ENCODE measurements at places on chromosomes 13 and 19.

- no peak for DNase-seq
These were observed 198.0 kb downstream of the UQCRFS1 start for GRCh38 chr19:29014857-29015436.

- DNase-seq = no peak
These were observed 57.8 kb downstream of the ZC3H13 start for GRCh38 chr13:45994752-45995151.

- no peak for DNase-seq
These were observed 87.6 kb downstream of the IRS2 start for GRCh38 chr13:109698779-109699178.

DNA sequence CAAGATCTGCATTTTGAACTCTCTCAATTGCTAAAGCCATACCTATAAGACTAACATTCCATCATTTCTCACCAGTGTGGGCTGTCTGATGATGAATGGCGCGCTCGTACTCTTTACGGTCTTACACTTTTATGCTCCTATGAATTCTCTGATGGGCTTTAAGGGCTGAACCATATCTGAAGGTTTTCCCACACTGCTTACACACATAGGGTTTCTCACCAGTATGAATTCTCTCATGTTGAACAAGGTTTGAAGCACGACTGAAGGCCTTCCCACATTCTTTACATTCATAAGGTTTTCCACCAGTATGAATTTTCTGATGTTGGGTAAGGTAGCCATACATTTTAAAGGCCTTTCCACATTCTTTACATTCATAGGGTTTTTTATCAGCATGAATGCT, 18.8 kb upstream of the ZNF607 start:
- DNase-seq = no peak

DNA sequence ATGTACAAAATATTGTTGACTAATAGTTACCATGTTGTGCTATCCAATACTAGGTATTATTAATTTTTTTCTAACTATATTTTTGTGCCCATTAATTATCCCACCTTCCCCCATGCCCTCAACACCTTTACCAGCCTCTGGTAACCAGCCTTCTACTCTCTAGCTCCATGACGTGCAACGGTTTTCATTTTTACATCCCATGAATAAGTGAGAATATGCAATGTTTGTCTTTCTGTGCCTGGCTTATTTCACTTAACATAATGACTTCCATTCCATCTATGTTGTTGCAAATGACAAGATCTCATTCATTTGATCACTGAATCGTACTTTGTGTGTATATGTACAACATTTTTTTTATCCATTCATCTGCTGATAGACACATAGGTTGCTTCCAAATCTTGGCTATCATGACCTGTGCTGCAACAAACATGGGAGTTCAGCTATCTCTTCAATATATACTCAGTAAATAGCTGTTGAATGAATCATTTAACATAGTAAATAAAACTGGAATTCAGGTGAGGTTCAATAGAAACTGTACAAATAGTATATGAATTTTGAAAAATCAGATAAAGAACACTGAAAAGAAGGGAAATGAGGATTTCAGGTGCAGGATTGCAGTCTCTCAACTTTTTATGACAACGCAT, 509.0 kb upstream of the MIR17HG start:
- no peak for DNase-seq

DNA sequence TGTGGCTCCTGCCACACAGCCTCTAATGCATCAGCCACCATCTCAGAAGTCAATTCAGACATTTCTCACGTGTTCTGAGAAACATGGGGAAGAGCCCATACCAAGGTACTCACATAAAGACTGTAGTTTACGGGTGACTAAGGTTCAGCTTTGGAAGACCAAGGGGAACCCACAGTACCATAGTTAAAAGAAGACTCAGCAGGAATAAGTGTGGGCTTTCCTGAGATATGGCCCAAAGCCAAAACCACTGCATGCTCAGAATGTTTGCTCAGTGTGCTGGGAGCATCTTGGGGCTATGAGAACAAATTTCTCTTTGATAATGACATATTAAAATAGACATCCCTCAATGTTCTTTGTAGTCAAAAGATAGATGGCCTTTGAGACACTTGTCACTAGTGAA, 283.8 kb downstream of the DCT start:
- no peak for DNase-seq

- no peak for DNase-seq
These were observed 1.6 kb upstream of the TIMM13 start for GRCh38 chr19:2428756-2429711.

- no peak for DNase-seq
These were observed 845.8 kb downstream of the UQCRFS1 start for GRCh38 chr19:28367146-28367545.
